ENCODE measurements at places on chromosomes 1 and 21.

DNA sequence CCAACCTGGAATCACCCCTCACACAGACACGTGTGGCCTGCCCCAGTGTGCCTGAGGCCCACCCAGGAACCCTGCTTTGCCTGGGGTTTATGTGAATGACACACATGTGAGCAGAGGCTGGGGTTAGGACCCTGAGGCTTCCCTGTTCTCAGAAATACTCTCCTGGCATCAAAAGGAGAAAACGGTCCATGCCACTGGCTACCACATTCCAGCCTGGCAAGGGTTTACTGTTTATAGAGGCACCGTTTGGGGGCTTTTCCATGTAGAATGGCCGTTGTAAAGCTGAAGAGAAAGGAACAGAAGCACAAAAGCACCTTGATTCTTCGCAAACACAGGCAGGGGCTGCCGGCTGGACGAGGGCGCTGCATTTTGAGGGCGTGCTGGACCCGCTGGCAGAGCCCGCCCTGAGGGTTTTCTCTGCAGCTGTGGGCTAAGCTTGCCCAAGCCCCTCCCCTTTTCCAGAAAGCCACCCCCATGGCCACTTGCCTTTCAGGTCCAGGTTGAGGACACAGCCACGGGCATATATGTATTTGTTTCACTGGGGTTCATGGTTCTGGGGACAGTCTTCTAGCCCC, 13.0 kb downstream of the TFF3 start:
- no peak for DNase-seq

DNA sequence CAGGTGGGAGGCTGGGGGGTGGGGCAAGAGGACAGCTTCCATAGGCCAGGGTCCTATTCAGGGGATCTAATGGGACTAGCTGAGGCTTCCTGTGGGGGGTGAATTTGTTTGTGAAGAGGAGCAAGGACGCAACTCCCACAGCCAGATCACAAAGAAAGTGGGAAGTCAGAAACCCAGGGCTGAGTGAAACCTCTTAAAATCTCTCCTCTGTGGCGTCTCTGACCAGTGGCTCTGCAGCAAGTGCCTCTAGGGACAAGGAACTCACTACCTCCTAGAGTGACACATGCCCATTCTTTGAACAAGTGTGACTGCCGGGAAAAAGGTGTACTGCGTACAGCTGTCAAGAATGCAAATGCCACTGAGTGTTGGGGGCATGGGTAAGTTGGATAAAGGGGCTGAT, 187.9 kb downstream of the HIVEP3 start:
- DNase-seq: no peak

DNA sequence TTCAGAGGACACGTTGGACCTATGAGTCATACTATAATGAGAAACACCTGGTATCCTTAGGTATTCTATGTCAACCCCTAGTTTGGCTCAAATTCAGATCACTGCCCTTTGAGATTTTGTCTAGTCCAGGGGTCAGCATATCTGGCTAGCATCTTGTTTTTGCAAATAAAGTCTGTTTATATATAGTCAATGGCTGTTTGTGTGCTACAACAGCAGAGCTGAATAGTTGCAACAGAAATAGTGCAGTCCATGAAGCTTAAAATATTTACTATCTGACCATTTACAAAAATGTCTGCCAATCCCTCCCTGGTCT, 48.5 kb upstream of the EDEM3 start:
- DNase-seq: no peak

GRCh38 chr1:203065191-203065590, 20.6 kb downstream of the MYOG start:
- DNase-seq: no peak

DNA sequence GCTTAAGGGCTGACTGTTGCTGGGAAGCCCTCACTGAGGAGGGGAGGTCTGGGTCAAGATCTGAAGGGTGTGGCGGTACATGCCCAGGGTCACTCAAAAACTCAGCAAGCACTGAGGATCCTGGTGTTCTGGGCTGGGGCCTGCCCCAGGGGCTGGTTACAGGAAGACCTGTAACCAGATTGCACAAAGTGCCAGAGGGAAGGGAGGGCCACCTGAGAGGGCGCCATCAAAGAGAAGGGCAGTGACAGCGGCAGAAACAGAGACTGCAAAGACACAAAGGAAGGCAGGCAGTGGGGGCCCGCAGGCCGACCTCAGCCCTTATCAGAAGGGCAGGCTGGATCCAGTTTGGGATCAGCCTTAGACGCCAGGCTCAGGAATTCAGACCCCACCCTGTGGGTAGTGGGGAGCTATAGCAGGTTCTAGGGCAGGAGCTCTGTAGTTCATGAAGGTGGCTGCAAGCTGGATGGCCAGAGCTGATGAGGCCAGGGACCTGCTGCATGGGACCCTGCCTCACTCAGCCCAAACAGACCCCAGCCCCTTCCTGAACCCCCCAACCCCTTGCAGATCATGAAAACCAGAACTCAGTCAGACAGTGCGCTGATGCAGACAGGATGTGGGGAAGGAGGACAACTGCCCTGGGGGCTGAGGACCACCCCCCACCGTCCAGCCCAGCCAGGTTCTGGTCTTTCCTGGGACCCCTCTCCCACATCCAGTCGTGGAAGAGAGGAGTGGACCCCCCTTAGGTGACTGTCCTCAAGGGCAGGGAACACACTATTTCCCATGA, 3.9 kb downstream of the SH2D5 start:
- DNase-seq: no peak

- DNase-seq: peak; percentile 7
Observed at GRCh38 chr1:98661544-98662355, at the start of gene SNX7. SNX7 (plus strand) TSS chr1:98661721; CDS start chr1:98661732, 11 bp downstream.
